ENCODE measurements at places on chromosomes 5 and 9.

DNA sequence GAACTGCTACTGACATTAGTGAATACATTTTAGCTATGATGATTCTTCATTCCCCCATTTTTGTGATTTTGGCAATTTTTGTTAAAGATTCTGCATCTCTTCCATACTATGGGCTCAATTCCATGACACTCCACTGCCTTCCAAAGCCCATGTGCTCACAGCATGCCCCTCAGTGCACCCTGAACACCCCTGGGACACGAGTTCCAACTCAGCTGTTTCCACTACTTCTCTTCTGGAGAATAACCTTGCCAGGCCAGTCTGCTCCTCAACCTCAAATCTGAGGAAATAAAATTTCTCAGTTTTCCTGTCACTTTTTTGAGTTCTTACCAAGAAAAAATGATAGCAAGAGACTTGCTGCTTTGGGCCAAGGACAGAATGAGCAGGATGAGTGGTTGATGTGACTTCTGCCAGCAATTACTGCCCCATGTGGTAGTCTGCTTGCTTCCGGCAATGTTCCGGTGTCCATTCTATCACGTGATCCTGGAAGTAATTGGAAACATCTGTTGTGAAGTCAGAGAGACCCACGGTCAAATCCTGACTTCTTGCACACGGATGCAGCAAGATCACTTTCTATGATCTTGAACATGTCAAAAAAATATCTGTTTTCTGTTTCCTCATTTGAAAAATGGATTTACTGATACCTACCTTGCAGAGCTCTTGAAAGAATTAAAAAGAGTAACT is 58.3 kb downstream of the EGFLAM start:
- DNase-seq: no peak

- DNase-seq: no peak
Observed at GRCh38 chr5:142114687-142115086, 6.1 kb downstream of the NDFIP1 start.

DNA sequence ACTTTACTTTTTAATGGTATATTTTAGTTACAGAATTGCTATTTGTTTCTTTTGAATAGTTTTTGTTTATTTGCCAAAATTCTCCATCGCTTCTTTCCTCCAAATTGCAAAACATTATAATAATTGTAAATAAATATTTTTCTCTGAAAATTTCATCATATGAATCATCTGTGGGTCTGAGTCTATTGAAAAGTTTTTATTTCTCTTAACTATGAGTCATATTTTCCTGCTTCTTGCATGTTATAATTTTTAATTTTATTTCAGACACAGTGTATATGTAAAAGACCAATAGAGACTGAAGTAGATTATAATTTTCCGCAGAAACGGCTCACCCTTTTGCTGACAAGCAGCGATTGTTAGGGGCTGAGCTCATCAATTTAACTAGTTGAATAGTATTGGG is 279.1 kb upstream of the IL12B start:
- DNase-seq: no peak

DNA sequence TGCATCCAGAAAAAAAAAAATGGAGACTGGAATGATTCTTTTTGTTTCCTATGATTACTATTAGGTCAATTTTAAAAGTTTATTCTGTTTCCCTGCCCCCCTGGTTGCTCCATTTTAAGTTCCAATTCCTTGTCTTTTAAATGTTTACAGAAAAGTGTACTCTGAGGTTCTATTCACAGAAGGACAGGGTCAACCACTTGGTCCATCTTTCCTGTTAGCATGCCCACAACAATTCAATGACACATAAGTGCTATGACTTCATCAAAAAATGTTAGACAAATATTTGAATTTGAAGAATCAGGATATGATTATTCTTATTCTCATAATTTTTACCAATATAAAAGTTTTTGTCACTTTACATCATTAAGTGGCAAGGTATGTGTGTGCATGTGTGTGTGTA is 123.7 kb downstream of the PDE4D start:
- DNase-seq: no peak

GRCh38 chr5:54523534-54523933 is 6.0 kb downstream of the SNX18 start:
- no peak for DNase-seq

DNA sequence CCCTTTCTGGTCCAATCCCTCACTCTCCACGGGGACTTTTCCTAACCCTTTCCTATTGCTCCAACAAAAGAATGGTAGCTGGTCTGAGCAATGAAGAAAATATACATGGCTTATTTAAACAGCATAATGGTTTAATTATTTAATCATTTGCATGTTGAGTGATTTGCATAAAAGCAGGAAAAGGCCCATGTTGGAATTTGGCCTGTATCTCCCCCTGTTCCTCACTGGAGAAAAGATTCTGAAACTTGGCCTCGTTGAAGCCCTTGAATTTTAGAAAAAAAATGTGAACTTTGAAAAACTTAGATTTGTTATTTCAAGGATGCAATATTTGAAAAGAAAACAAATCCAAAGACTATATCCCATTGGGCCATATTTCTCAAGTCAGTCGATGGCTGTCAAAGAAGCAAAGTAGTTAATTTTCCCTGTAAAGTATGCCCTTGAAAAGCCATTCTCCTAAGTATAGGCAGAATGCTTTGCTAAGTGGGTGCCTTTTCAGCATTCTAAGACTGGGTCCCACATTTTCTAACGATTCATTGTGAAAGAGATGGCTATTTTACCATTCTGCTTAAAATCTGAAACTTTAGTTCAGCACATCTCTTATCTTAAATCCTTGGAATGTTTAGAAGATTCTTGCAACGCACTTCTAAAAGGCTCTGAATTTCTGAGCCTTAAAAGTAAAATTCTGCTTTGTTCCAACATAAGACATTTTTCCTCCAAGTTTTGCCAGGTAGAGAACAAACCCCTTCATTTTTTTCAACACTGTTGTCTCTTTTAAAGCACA is 428.8 kb downstream of the ARHGEF28 start:
- no peak for DNase-seq

DNA sequence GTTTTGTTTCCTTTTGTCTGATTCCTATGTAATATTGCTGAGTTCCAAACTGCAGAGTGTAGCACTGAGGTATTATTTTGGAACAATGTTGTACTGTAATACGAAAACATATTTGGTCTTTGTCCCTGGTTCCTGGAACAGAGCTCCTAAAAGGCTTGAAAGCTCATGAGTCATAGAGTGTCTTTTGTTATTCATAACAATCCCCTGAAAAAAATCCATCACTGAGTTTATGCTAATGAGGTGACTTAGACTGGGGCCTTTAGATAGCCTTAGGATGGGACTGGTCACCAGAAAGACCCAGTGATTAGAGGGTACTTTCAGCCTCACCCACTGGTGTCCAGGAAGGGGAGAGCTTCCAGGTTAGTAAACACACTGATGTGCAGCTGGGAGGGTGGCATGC is 132.7 kb upstream of the POU5F2 start:
- DNase-seq: no peak

DNA sequence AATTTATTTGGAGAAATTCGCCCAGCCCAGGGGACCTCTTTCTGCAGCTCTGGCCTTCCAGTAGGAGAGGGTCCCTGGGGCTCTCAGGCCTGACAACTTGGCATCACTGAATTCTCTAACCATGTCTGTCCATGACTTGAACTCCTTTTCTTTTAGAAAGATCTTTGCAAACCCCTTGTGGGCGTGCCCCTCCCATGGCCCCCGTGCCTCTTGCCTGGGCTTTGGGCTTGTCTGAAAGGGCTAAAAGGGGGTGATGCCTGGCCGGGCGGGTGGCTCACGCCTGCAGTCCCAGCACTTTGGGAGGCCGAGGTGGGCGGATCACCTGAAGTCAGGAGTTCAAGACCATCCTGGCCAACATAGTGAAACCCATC is 3.2 kb upstream of the SQSTM1 start:
- no peak for DNase-seq

GRCh38 chr9:124262649-124262972 is 4.9 kb downstream of the NEK6 start:
- no peak for DNase-seq

GRCh38 chr9:69178583-69179011 is 4.5 kb downstream of the TJP2 start:
- DNase-seq: no peak

GRCh38 chr9:114177423-114178064 is 22.2 kb downstream of the COL27A1 start:
- no peak for DNase-seq

DNA sequence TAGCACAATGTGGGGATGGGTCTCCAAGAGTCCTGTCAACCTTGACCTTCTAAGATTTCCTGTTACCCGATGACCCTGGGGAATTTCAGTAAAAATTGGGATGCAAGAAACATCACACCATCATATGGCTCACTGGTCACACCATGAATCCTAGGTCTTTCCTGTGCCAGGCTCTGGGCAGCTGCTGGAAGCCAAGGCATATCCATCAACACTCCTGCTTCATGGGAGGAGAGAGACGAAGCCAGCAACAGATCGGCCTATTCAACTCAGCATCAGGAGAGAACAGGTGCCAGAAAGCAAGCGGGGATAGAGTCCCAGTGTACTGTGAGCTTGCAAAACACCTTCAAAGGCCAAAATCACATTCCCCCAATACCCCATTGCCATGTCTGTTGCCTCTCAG is 6.5 kb upstream of the NEK6 start:
- DNase-seq: peak; percentile 31

DNA sequence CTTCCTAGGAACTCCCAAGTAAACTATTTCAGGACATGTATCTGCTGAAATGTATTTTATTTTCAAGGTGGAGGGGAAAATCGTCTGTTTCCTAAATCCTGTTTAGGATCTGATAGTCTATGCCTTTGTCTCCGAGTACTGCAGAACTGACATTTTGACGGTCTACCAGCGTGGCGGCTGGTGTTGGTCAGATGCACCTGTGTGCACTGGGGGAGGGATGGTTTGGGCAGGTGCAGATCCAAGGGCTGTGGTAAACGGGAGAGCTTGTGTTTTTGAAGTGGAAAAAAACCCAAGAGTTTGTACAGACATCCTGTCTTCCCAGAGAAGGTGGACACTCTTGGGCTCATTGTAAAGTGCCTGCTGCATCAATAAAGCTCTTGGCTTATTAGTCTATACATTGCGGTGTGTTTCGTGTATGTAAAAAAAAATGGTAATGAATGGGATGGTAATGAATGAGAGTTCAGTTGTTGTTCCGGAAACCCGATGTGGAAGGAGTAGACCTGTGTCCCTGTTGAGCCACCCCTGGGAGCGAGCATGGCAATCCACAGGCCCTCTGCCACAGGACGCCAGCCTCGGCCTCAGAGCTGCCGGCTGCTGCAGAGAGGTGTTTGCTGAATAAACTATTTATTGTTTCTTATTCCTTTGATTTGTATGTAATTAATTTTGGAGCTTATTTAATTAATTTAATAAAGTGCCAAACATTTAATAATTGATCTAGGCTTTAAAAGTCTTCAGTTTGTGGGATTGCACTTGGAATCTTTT is 15.3 kb downstream of the ARPC5L start:
- no peak for DNase-seq

GRCh38 chr5:138983984-138984383 is 108.8 kb upstream of the LRRTM2 start:
- DNase-seq: no peak

- DNase-seq: no peak
Observed at GRCh38 chr5:1196562-1196961, 4.8 kb upstream of the SLC6A19 start.

- no peak for DNase-seq
Observed at GRCh38 chr5:92554447-92555085, 1026.5 kb downstream of the NR2F1-AS1 start.

DNA sequence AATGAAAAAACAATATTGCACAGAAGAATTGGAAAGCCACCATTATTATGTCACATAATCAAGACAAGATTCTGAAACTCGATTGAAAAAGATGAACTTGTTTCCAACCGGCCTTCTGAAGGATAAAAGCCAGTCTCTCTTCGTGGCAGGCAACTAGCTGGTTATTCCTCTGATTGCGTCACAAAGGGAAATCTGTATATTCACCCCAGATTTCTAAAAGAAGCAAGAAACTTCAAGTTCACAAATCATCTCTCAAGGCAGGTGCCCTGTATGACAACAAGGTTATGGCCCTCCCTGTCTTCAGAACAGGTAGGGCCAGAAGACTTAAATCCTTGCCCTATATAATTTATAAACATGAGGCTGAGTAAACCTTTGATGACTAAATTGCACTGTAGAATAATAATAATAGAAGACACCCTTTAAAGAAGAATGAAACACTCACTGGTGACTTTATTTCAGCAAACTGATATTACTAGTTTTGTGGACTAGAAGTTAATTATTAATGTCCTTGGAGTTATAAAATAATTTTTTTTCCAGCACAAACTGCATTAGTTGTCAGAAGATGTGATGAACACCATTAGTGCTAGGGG is 2.9 kb upstream of the KLF4 start:
- DNase-seq: no peak

DNA sequence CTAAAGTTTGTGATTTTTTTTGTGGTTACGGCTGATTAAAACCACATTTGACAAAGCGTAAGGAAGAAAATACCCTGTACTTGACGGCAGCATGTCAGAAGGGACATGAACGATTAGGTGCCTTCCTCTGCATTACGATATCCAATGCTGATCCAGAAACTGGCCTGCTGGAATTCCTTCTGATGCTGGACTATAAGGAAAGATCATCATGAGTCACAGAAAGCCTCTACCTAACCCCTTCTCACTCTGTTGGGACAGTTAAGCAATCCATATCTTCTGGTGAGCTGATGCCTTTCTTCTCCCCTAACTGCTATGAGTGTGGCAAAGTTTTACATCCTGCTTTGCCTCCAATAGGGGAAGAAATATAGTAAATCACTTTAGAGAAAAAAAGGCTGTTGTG is 78.4 kb upstream of the PAPPA start:
- no peak for DNase-seq

DNA sequence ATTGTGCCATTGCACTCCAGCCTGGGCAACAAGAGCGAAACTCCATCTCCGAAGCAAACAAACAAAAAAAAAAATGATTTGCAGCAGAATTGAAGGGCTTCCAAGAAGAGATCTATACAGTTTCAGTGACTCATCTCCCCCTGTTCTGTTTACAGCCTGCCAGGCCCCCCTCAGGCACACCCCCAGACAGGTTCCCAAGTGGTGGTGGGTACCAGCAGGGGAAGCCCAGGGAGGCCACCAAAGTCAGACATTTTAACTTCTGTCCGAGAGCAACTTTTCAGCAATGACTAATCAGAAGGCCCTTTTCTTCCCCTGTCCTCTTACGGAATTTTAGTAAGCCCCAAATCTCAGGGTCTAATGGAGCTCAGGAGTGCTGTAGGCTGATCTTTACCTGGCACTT is 98.7 kb downstream of the PAX5 start:
- no peak for DNase-seq

All from NCI-H1694 treated with DMSO at 0.1 percent for 48 hours (cell line).